Thoracic aorta endothelial cell (primary cell): ENCODE measurements at places on chromosomes 11 and 22. TPM values are rescaled to one million over a fixed set of nuclear protein-coding genes. Genes with fewer than 3 reads are reported as not detected.

The TKFC gene
- 14.9 and 23.0 TPM in 2 replicates for total RNA-seq

The EHF gene
- not detected in 2 replicates for total RNA-seq

The C11orf42 gene
- total RNA-seq = not detected in 2 replicates

The WDR74 gene
- 38.7 and 44.7 TPM in 2 replicates for total RNA-seq

The ACR gene
- total RNA-seq = 0.80 and 0.93 TPM in 2 replicates

The HEPN1 gene
- total RNA-seq = 0.13 TPM in 1 of 2 replicates, not detected in the other

The RELA gene
- total RNA-seq = 48.1 and 53.8 TPM in 2 replicates

The PDGFD gene
- total RNA-seq = 11.8 and 12.2 TPM in 2 replicates

The KCNJ5 gene
- total RNA-seq = not detected in 2 replicates

The OPCML gene
- total RNA-seq = not detected in 2 replicates
